PC-9 (cell line): ENCODE measurements at places on chromosomes 13 and 19.
A peak's percentile ranks its signal among the peaks of the same experiment; 100 is the strongest.

DNA sequence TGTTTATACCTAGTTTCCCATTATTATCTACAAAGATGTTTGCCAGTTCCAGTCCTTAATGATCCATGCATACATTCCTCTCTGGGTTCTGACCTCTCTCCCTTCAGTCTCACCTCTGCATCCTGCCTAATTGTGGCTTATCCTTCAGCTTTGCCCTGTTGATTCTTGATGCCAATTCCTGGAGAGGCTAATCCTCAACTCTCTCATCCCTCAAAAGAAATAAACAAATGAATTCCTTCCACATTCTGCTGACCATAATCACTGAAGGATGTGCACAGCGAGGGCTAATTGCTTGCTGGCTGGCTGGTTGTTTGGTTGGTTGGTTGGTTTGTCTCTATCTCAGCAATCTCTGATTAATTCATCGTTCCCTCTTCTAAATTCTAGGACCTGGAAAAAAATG, 113.8 kb downstream of the IRS2 start:
- no peak for DNase-seq

- DNase-seq: no peak
These were observed 1407.7 kb downstream of the EFNB2 start for GRCh38 chr13:105127732-105128131.

GRCh38 chr19:4089400-4089908, 22.8 kb upstream of the ZBTB7A start:
- DNase-seq: no peak

GRCh38 chr19:39223703-39224279, 19.7 kb upstream of the SYCN start:
- DNase-seq: no peak

DNA sequence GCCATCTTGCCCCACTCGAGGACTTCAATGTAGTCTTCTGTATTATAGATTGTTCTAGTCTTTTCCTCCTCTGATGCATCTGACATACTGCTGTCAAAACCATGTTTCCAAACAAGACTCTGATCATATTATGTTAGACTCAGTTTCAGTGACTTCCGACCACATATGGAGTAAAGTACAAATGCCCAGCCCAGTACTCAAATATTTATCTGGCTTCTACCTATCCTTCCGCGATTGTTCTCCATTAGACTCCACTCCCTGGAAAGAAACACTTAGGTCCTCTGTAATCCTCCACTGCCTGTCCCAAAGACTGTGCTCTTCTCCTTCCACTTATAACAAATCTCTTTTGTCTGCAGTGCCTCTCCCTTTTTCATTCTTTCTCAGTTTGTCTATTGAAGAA, 439.5 kb downstream of the EFNB2 start:
- DNase-seq: no peak

DNA sequence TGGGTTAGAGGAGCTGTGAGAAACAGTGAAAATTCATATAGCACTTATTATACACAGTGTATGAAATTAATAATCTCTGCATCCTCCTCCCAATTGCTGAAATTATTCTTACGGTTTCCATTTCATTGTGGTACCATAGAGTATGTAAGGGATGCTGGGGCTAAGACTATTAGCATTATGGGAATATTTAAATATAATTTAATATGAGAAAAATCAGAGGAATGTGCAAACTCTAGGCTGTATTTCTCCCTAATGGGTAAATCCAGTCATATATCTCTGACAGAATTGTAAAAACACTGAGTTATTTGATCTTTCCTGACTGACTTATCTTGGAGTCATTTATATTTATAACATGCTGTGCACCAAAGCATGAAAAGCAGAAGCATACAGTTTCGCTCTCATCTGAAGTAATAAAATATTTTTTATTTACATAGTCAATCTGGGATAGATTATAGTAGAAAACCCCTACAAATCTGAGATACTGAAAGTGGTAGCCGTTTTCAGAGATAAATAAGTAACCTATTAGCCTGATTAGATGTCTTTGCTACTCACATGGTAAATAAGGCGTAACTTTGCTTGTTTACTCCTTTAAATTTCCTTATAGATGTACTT, 34.9 kb downstream of the LRCH1 start:
- no peak for DNase-seq

GRCh38 chr19:308471-309205, 17.4 kb upstream of the PLPP2 start:
- DNase-seq: no peak

- DNase-seq: peak; percentile 92
These were observed 1.0 kb downstream of the CLDND2 start for GRCh38 chr19:51367565-51368365.

DNA sequence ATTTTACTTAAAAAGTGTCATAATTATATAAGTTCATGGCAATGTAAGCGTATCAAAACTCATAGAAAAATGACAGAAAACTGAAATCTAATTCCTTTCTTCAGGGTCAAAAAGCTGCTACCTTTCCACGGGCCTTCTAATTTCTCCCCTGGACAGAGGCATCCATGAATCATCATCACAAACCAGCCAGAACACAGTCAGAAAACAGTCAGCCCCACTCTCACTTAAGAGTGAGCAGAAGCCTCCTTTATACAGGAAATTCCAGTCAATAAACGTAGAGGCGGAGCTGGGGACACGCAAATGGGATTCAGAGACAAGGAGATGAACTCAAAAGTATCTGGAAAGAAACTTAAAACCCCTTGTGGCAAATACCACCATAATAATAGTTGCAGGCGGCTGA, 54.2 kb upstream of the ABCC4 start:
- no peak for DNase-seq

DNA sequence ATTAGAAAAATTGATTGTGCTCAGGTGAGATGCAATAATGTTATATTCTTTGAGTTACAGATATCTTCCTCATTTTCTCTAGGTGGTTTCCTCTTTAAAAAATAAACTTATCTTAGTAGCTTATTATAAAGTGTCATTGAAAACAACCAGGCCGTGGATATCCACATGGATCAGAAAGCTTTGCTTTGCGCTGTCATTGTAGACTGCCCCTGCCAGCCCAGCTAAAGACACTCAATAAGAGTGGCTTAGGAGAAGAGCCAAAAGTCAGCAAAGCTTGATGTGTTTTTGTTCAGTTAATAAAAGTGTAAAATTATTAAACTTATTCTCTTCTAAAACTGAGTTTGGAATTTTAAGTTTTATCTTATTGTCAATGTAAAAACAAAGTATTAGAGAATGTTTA, 34.4 kb downstream of the TPP2 start:
- no peak for DNase-seq
